Effector CD8-positive, alpha-beta T cell (primary cell): ENCODE measurements at places on chromosomes 4 and X.

- DNase-seq, result no peak
These were observed 12.6 kb downstream of the SH3RF1 start for GRCh38 chr4:169258141-169258540.

GRCh38 chr4:135553213-135553612, 1351.6 kb upstream of the PABPC4L start:
- DNase-seq, result no peak

DNA sequence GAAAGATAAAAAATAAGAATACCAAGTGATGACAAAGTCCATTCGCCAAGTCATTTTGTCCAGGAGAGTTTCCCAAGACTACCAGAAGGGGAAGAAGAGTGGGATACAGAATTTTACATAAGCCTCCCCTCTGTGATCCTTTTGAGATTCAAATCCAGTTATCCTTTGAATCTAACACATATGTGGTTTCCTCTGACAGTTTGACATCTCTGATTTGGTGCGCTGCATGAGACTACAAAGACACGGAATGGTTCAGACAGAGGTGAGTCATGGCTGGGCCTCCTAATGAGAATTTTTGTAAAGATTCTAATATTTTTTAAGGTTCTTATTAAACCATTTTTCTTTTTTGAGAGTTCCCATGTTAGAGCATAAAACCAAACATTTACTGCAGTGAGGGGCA, 38.3 kb downstream of the SLC10A6 start:
- no peak for DNase-seq

GRCh38 chr4:174860588-174860987, 31.5 kb upstream of the GLRA3 start:
- no peak for DNase-seq

GRCh38 chr4:174627473-174627872, 105.2 kb upstream of the HPGD start:
- DNase-seq, result no peak

DNA sequence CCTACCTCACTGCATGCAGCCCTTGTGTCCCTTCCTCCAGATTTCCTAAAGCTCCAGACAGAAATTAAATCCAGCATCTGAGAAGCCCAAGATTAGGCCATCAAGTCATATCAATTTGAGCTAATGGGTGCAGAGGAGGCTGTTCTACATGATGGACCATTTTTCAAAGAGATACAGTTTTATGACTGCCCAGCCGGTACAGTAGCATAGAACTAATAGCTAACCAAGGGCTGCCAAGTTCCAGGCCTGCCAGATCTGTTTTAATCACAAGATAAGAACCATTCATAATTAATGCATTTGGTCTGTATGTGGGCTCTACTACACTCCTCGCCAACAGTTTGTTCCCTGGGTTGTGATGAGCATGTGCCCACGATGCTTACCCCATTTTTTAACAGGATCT, 73.9 kb upstream of the PLAC1 start:
- no peak for DNase-seq

DNA sequence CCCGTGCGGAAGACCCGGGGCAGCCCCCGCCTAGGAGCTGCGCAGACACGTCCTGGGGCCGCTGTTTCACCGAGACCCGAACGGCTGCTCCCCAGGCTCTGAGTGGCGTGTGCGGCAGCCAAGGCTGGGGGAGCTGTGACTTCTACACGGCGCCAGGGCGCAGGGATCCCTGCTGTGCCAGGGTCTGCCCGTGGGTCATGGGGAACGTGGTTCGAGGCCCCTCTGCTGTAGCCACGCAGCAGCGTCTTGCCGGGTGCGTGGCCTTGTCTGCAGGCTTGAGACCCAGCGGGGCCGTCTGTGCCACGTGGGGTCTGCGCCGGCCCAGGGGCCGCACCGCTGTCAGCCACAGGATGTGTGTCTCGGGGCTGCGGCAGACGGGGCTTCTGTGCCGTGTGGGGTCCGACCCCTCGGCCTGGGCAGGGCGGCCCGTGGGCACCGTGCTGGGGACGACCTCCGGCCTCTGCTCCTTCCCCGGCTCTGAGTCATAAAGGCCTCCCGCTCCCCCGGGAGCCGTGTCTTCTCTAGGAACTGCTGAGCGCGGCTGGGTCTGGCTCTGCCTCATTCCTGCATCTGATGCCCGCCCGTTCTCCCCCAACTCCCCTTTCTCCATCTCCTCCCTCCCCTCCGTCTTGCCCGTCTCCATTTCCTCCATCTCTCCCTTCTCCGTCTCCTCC, 12.7 kb upstream of the GTPBP6 start:
- no peak for DNase-seq

DNA sequence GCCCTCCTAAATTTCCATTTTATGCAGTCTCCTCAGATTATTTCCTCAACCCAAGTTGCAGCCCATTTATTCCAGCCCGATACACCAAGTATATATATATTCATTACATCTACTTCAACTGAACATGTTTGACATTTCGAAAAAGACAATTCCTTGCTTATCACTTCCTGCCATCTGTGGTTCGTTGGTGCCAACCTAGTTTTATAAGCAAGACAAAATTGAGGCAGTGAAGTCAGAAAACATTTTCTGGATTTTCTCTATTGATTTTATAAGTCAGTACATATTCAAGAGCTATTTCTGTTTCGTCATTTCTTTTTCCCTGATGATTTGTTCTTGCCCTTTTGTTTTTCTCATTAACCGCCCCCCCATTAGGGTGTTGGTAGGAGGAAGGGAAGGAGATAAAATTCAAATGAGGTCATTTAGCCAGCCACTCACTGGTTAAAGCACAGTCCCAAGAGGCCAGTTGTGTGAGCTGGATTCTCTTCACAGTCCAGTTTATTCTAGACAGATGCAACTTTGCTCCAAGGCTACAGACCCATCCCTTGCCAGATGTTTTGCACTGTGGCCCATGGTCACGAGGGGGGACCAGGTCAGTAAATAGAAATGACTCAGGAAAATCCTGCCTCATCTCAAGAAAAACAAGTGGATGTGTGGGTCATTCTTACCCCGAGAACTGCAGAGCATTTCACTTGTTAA, 20.3 kb upstream of the VEGFD start:
- DNase-seq, result no peak

GRCh38 chrX:97638621-97639020, 754.9 kb downstream of the RPA4 start:
- DNase-seq, result no peak

GRCh38 chr4:26839016-26839415, 21.6 kb upstream of the STIM2 start:
- DNase-seq, result no peak

DNA sequence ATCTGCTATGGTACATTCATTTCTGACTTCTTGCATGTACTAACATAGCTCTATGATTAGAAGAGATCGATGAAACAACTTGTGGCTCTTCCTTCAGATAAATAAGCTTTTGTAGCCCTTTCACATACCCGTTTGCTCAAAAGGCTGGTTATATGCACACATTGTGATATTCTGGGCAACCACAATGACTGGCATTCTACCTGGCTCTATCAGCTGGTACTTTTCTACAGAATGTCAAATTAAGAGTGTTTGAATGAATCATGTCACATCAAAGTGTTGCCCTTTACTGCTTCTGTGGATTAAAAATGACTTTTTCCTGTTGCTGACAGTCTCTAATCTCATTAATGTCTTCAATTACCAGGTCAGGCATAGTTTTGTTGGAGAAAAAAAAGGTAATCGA, 11.6 kb downstream of the PGRMC1 start:
- DNase-seq, result no peak

- DNase-seq, result no peak
These were observed 562.2 kb downstream of the ZIC3 start for GRCh38 chrX:138128027-138128671.

- DNase-seq, result no peak
These were observed at the start of gene PRRG1 for GRCh38 chrX:37349221-37350033. TSS of gene PRRG1 (plus strand) at chrX:37349364. CDS start at chrX:37406250, 56,886 bp downstream.

GRCh38 chr4:125091101-125091500, 223.7 kb upstream of the FAT4 start:
- DNase-seq, result no peak

- no peak for DNase-seq
These were observed 1.6 kb upstream of the WWC2 start for GRCh38 chr4:183097231-183098018.

GRCh38 chr4:109232681-109233080, 69.8 kb downstream of the COL25A1 start:
- no peak for DNase-seq

GRCh38 chr4:156723951-156724668, 247.5 kb downstream of the PDGFC start:
- no peak for DNase-seq

DNA sequence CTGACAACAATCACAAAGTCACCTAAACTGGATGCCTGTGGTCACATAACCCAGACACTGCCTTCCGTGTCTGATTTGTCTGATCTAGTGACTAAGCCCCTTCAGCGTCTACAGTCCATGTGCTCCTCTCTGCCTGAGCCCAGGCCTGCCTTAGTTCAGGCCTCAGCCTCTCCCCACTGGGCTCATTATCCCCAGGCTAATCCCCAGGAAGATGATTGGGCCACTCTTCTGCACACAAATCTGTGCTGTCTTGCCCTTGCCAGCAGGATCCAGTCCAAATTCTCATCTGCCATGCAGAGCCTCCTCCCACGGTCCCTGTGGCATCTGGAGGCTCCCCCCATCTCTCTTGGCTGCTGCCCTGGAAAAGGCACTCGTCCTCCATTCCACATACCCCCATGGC, 96.5 kb downstream of the SLC2A9 start:
- no peak for DNase-seq

GRCh38 chr4:156173937-156174336, 220.3 kb upstream of the CTSO start:
- DNase-seq, result no peak

GRCh38 chr4:69617083-69617694, 22.3 kb downstream of the UGT2A2 start:
- DNase-seq, result no peak

GRCh38 chrX:132407691-132408090, 81.1 kb downstream of the MBNL3 start:
- no peak for DNase-seq

GRCh38 chrX:13590914-13591313, 21.5 kb downstream of the EGFL6 start:
- DNase-seq, result no peak

DNA sequence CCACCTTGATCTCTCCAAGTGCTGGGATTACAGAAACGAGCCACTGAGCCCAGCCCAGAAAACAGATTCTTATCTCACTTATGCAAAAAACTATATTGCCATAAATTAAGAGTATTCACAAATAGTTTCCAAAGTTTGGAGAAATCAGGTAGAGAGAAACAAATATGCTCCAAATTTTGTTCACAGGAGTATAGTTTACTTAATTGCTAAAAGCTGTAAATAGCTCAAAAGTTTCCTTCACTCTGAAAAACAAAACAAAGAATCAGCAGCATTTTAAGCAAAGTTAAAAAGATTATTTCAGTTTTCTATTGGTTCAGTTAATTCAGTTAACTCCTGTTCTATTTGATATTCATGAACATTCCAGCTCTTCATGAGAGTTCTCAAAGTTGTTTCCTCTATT, 18.5 kb upstream of the GRPEL1 start:
- DNase-seq, result no peak

DNA sequence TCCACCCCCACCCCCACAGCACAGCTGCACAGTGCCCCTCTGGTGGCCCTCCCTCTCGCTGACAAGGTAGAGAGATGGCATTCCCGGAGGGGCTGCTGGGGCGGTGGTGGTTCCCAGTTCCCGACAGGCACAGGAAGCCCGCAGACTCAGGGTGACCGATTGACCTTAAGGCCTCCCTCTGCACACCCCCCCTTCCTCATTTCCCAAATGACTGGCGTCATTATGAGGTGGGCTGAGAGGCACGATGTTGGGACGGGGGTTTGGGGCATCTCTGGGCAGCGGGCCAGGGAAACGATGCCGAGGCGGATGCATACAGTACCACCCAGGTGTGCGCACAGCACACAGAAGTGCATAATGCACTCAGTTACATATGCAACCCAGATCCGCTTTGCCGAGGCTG, 3.5 kb upstream of the TIMP1 start:
- no peak for DNase-seq

GRCh38 chrX:65017451-65017850, 41.2 kb upstream of the ZC4H2 start:
- no peak for DNase-seq

- no peak for DNase-seq
These were observed 27.9 kb downstream of the SLAIN2 start for GRCh38 chr4:48369248-48369647.

GRCh38 chr4:184265546-184266351, 48.1 kb upstream of the ENPP6 start:
- no peak for DNase-seq

DNA sequence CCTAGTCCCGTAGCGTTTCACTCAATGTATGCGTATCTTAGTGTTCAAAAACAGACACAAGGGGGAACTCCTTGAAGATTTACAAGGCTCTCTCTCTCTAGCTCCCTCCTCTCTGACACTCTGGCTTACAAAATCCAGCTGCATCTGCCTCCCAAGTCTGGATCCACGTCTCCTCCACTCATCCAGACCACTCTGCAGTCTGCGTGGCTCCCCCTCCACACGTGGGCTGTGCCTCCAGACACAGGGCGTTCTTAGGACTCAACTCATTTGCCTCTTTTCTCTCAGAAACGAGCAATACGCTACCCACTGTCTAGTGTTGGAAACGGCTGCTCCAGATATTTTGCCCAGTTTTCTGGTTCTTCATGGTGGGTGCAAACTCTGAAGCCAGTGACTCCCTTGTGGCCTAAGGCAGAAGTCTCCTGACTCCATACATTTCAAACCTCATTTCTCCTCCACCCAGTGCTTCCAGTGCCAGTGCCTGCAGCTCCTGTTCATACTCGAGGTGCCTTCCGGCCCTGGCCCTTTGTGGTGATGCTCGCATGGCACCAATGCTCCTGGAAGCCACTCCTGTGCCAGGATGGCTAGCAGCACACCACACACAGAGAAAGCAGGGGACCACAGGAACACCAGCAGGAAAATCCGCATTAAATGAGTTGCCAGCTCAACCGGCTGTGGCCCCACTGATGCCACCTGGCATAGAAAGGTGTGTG, 24.1 kb downstream of the NAT8L start:
- no peak for DNase-seq

DNA sequence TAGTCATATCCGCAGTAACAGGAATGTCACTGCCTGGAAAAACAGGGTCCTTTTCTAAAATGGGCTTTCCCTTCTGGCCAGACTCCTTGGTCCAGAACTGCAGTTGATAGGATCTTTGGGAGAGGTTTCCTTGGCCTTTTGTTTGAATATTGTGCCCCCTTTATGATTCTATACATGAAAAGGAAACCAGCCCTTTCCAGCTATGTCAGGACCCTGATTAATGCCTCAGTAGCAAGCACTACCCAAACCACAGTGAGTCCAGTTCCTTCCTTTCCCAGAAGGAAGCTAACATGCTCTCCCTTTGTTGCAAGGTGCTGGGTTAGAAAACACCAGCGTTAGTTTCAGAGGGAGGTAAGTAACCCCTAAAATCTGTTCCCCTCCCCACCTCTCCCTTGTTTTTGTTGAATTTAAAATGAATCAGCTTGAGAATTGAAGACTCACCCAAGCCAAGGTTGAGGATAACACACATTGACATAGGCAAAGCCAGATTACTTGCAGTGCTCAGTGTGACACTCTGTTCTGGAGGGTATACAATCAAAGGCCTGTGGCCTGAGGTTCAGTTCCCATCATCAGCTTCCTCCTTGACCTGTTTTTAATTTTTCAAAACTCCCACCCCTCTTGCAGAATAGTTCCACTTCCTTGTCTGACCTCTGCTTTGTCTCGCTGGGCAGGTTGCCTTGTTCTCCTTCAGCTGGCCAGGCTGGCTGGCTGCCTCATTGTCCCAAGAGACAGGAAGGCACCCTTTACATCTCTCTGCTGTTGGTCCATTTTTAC, 87.6 kb upstream of the PLAC1 start:
- DNase-seq, result no peak
